ENCODE measurements at places on chromosomes 5 and 9.

- H3K4me1 ChIP-seq = no peaks in the 10 kb centered on the region
- no peak for DNase-seq
- no peak overlapping the region for H3K27ac ChIP-seq
Measured at GRCh38 chr5:100424787-100425186, 110.4 kb upstream of the FAM174A start.

GRCh38 chr9:82805027-82805426, 257.9 kb downstream of the RASEF start:
- no peak overlapping the region for H3K27ac ChIP-seq
- no peak for DNase-seq
- no peak overlapping the region for H3K4me3 ChIP-seq
- H3K36me3 ChIP-seq = no peaks in the 10 kb centered on the region
- no peaks in the 10 kb centered on the region for H3K4me1 ChIP-seq
- no peaks in the 10 kb centered on the region for H3K27me3 ChIP-seq

GRCh38 chr5:85132269-85132668, 747.6 kb upstream of the EDIL3 start:
- no peaks in the 10 kb centered on the region for H3K4me1 ChIP-seq
- H3K27me3 ChIP-seq = no peaks in the 10 kb centered on the region
- no peak for DNase-seq
- no peaks in the 10 kb centered on the region for H3K36me3 ChIP-seq
- H3K4me3 ChIP-seq = no peak overlapping the region
- no peak overlapping the region for H3K27ac ChIP-seq

- H3K36me3 ChIP-seq = no peaks in the 10 kb centered on the region
- no peaks in the 10 kb centered on the region for H3K4me1 ChIP-seq
- no peak overlapping the region for H3K27ac ChIP-seq
- no peak overlapping the region for H3K4me3 ChIP-seq
Measured at GRCh38 chr5:143124593-143124992, 278.9 kb downstream of the NR3C1 start.

DNA sequence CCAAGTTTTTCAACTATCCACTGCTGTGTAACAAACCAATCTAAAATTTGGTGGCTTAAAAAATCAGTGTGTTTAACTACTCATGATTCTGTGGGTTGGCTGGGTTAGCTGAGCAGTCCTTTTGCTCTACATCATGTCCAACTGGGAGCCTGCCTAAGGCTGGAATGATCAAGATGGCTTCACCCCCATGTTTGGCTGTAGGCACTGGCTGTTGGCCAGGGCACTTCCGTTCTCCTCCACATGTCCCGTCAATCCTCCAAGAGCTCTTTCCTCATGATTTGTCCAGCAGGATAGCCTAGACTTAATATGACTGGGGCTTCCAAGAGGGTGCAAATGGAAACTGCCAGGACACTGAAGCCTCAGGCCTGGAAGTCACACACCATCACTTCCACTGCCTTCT, 17.0 kb upstream of the TSSK1B start:
- H3K27ac ChIP-seq = no peak overlapping the region
- no peaks in the 10 kb centered on the region for H3K4me1 ChIP-seq
- no peaks in the 10 kb centered on the region for H3K27me3 ChIP-seq
- no peak for DNase-seq

- no peak overlapping the region for H3K27ac ChIP-seq
- H3K36me3 ChIP-seq = no peaks in the 10 kb centered on the region
- no peaks in the 10 kb centered on the region for H3K27me3 ChIP-seq
- H3K4me3 ChIP-seq = no peak overlapping the region
- no peak for DNase-seq
- no peaks in the 10 kb centered on the region for H3K4me1 ChIP-seq
Measured at GRCh38 chr5:62742207-62742606, 163.6 kb downstream of the LRRC70 start.

DNA sequence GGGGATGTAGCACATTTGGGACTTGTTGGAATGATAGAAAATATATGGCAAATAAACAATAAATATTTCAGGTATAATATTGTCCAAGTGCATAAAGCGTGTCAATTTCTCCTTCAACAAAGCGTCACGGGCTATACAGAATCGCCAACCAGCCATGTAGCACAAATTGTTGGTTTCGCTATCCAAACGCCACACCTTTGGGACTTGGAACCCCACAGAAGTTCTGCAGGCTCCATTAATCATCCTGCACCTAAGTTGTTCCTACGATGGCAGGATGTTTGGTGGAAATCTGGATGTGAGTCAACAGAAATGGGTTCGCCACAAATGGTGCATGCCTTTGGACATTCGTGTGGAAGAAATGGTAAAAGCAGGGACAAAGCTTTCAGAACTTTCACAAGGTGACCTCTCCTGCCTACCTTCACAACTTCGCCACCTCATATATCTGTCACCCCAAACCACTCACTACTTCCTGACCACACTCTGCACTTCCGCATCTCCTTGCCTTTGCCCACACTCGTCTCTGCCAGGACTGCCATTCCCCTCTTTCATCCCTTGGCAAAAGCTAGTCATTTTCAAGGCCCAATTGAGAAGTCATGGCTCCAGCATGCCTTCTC, 95.7 kb downstream of the LHFPL2 start:
- no peaks in the 10 kb centered on the region for H3K27me3 ChIP-seq
- H3K36me3 ChIP-seq = no peaks in the 10 kb centered on the region
- no peak overlapping the region for H3K4me3 ChIP-seq
- no peak for DNase-seq
- H3K27ac ChIP-seq = no peak overlapping the region
- H3K4me1 ChIP-seq = no peaks in the 10 kb centered on the region

GRCh38 chr9:134056483-134057306, 11.1 kb downstream of the BRD3 start:
- peaks cover 18% of the 10 kb centered on the region for H3K36me3 ChIP-seq
- no peak overlapping the region for H3K4me3 ChIP-seq
- no peak overlapping the region for H3K27ac ChIP-seq
- H3K27me3 ChIP-seq = no peaks in the 10 kb centered on the region

- no peak overlapping the region for H3K4me3 ChIP-seq
- H3K36me3 ChIP-seq = no peaks in the 10 kb centered on the region
- H3K4me1 ChIP-seq = peaks cover 24% of the 10 kb centered on the region
- H3K27ac ChIP-seq = no peak overlapping the region
Measured at GRCh38 chr9:96852676-96853075, 1.6 kb downstream of the ZNF782 start.

DNA sequence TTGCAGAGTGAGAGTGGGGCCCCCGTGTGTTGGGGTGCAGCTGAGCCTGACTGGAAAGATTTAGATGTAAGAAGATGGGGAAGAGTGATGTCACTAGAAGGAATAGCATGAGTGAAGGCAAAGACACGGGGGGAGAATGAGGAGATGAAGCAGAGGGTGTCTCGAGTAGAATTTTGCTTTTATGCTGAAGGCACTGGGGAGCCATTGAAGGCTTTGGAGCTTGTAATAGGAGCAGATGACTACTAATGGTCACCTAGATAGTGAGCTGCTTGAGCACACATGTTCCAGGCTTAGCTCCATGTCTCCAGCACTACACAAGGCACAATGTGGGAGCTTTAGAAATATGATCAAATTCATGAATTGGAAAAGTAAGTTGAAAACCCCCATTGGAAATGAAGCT, 32.1 kb downstream of the COL15A1 start:
- no peak for DNase-seq
- peaks cover 6% of the 10 kb centered on the region for H3K27me3 ChIP-seq
- H3K36me3 ChIP-seq = no peaks in the 10 kb centered on the region
- no peak overlapping the region for H3K27ac ChIP-seq
- peaks cover 9% of the 10 kb centered on the region for H3K4me1 ChIP-seq

DNA sequence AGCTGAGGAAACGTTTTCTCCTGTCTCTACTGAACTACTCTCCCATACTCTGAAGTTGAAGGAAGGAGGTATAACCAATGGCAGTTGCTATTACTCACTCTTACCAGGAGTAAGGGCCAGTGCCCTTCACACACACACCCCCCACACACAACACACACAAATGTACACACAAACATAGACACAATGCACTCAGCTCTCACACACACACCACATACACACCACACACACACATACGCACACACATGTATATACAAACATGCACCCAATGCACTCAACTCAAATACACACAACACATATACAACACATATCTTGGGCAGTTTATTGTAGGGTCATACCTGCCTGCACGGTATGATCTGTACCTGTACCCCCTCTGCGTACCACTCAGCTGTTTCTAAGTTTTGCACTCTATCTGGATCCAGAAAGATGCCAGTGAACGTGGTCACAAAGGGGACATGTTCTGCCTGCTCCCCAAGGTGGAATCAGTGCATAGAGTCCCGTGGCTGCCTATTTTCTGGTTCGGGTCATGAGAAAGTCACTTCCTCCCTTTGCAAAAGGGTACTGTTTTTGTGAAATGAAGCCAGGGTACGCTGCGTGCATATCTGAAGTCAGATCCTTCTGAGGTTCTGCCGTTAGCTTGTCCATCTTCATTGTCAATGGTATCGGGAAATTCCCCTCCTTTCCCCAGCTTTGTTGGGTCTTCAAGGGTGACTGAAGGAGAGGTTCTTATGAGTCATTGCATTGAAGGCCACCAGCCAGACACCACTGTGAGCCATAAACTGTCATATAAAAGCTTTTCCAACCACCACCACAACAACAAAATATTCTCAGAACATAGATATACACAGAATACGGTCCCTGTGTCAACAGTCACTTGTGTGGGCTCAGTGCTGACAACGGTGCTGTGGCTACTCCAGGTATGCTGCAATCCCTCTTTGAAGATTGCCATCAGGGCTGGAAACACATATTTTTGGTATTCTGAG, 131.9 kb downstream of the UGCG start:
- H3K4me3 ChIP-seq = no peak overlapping the region
- no peaks in the 10 kb centered on the region for H3K36me3 ChIP-seq
- no peak for DNase-seq
- H3K27me3 ChIP-seq = no peaks in the 10 kb centered on the region
- peaks cover 18% of the 10 kb centered on the region for H3K4me1 ChIP-seq
- no peak overlapping the region for H3K27ac ChIP-seq

DNA sequence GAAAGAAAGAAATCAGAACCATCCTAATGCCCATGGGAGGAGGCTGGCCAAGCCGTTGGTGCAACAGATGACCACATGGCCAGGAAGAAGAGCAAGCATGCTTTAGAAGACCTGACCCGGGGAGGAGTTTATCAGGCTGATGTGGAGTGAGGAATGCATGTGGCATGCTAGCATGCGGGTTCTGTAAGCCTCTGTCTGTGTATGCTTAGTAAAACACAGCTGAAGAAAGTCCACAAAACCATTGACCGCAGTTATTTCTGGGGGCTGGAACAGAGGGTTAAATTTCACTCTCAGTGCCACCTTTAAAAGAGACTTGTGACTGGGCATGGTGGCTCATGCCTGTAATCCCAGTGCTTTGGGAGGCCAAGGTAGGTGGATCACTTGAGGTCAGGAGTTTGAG, 19.1 kb downstream of the GFI1B start:
- H3K4me1 ChIP-seq = peaks cover 7% of the 10 kb centered on the region
- H3K27me3 ChIP-seq = peaks cover 22% of the 10 kb centered on the region
- no peak overlapping the region for H3K27ac ChIP-seq
- H3K36me3 ChIP-seq = no peaks in the 10 kb centered on the region

GRCh38 chr5:149383399-149383798, 4.3 kb upstream of the IL17B start:
- DNase-seq = no peak
- H3K27me3 ChIP-seq = no peaks in the 10 kb centered on the region
- H3K36me3 ChIP-seq = no peaks in the 10 kb centered on the region
- no peak overlapping the region for H3K4me3 ChIP-seq
- H3K4me1 ChIP-seq = peaks cover 7% of the 10 kb centered on the region

- H3K4me1 ChIP-seq = peaks cover 7% of the 10 kb centered on the region
- H3K27me3 ChIP-seq = peaks cover 19% of the 10 kb centered on the region
- DNase-seq = no peak
- H3K27ac ChIP-seq = no peak within 1 kb of the TSS
- no peaks in the 10 kb centered on the region for H3K36me3 ChIP-seq
Measured at GRCh38 chr5:120463991-120464626, at the start of gene PRR16. Gene PRR16, plus strand, starts transcription at chr5:120464300.

DNA sequence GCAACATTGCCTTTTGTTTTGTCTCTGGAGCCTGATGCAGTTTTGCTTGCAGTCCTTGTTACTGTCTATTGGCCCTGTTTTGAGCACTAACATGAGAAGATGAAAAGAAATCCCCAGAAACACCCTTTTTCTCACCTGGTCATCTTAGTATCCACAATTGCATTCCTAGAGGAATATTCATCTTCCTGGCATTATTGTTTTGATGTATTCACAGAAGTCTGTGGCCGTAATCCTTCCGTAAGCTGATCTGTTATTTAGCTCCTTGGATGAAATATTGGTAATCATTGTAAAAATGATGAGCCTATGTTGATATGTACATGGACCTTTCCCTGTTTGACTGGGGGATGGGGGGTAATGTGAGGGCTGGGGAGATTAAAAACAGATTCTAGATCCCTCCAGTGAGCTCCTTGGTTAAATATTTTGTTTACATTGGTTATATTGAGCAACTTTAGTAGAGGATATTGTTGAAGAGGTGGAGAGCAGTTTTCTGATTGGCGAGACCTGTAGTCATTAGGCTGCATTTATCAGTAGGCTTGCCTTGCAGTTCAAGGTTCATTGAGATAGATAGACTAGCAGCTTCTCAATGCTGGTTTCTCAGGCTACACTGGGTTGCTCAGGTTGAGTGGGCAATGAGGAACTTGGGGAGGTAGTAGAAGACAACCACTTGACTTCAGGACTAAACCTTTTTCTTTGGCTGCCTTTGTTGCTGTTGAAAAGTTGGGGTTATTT, 117.5 kb downstream of the MACIR start:
- no peaks in the 10 kb centered on the region for H3K4me1 ChIP-seq
- H3K4me3 ChIP-seq = no peak overlapping the region
- DNase-seq = no peak
- H3K27me3 ChIP-seq = no peaks in the 10 kb centered on the region

DNA sequence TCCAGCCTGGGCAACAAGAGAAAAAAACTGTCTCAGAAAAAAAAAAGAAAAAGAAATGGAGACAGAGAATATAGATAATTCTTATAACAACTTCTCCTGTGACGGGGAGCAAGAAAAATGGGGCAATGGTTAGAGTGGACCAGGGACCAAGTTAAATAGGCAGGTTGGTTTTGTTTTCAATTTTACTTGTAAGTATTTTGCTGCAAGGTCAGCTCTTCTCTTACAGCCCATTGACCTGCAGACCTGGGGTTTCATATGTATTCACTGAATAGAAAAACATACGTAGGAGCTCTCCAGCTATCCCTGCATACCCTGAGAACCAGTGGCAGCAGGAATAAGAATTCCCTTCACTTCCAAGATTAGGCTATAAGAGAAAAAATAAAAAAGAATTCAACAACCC, 29.2 kb upstream of the IL13 start:
- H3K36me3 ChIP-seq = peaks cover 7% of the 10 kb centered on the region
- H3K27me3 ChIP-seq = no peaks in the 10 kb centered on the region
- DNase-seq = no peak
- no peak overlapping the region for H3K4me3 ChIP-seq
- peaks cover 3% of the 10 kb centered on the region for H3K4me1 ChIP-seq

DNA sequence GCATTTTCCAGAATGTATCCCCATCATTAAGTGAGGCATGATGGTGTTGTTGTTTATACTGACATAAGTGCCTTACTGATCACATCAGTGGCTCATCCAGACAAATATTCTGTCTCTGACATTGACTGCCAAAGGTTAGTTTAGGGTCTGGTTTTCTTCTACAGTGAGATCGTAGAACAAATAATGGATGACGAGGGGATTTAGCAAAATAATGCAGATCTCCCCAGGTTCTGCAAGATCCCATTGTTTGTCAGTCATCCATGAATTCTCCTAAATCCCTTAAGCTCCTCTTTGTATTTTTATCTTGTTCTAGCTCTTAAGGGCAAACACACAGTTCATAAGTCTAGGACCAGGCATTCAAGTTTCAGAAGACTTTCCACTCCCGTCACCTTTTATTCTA, 93.1 kb upstream of the DHFR start:
- H3K4me1 ChIP-seq = peaks cover 7% of the 10 kb centered on the region
- no peaks in the 10 kb centered on the region for H3K27me3 ChIP-seq
- H3K27ac ChIP-seq = no peak overlapping the region
- peaks cover 34% of the 10 kb centered on the region for H3K36me3 ChIP-seq

All from CD4-positive, alpha-beta T cell (primary cell).